ENCODE measurements at places on chromosomes 1 and 21.

- DNase-seq, result no peak
Observed at GRCh38 chr1:170503665-170504064, 28.3 kb upstream of the GORAB start.

GRCh38 chr1:112409414-112409813 is 13.4 kb downstream of the CTTNBP2NL start:
- DNase-seq, result no peak

GRCh38 chr1:63593303-63593885 is at the start of gene PGM1:
PGM1 (plus strand) TSS chr1:63593411; CDS start chr1:63593489, 78 bp downstream.
- DNase-seq, result peak; percentile 68

GRCh38 chr1:70405780-70406416 is 5.2 kb upstream of the CTH start:
- no peak for DNase-seq

- peak; percentile 36 for DNase-seq
Observed at GRCh38 chr1:33500547-33500946, 28.1 kb downstream of the ZSCAN20 start.

GRCh38 chr1:53799141-53799540 is 39.0 kb downstream of the NDC1 start:
- no peak for DNase-seq

- no peak for DNase-seq
Observed at GRCh38 chr1:54585181-54586066, 37.4 kb downstream of the ACOT11 start.

- DNase-seq, result peak; percentile 86
Observed at GRCh38 chr21:44510508-44511218, 29.3 kb downstream of the KRTAP10-1 start.

DNA sequence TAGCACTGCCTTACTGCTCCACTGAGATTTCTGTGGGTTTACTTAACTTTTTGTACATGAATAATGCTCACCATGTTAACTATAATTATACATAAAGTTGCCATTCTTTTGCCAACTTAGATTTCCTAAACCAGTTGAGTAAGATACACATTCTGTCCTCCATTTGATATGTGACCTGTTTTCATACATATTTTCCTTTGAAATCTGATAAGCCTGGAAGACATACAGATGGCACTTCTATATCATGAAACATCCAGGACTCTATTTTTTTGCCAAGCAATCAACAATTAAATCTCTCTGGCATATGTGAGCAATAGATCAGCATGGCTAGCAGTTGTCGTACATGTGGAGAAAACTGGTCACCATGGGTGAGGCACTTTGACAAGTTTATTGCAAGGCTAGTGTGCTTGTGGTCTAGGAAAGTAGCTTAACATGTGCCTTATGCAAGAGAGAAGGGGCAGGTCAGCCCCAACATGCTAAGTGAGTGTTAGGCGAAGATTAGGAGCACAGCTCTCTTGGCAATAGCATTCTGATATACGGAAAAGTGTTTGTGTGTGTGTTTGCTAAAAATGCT is 14.2 kb downstream of the PRRX1 start:
- no peak for DNase-seq

DNA sequence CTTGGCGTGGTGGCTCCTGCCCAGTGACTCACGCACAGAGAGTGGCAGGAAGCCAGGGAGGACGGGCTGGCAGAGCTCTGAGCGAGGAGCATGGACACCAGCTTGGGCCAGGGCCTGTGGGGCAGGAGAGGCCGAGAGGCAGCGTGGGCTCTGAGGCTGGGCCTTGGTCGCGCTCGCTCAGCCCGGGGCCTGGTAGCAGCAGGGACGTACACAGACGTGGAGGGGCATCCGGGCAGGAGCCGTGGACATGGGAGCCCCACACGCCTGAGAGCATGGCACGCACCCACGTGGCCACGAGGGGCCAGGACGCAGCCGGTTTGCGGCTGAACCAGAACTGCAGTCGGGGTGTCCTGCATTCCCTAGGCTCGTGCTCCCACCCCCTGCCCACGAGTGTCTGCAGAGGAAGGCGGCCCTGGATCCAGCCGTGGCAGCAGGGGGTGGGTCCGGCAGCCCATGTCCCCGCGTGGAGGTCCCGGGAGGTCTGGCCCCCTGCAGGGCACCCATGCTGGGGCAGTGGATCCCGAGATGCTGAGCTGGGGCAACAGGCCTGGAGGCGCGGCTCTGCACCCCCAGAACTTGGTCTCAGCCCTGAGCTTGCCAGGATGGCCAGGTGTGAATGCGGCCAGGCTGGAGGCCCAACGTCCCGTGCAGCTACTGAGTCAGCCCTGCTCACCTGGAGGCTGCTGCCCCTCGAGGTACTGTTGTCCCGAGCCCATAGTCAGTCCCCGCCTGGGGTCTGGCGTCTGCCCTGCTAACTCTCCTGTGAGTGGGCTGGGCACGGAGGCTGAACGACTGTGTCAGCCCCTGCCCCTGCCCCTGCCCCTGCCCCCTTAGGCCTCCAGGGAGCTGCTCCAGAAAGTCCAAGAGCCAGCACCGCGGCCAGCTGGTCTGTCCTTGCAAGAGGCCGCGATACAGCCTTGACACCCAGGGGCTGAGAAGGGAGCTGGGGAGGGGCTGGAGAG is 61.6 kb downstream of the SLX9 start:
- no peak for DNase-seq

GRCh38 chr1:94676686-94677085 is 135.1 kb upstream of the F3 start:
- DNase-seq, result no peak

- DNase-seq, result no peak
Observed at GRCh38 chr1:23774174-23774880, 3.9 kb upstream of the PITHD1 start.

DNA sequence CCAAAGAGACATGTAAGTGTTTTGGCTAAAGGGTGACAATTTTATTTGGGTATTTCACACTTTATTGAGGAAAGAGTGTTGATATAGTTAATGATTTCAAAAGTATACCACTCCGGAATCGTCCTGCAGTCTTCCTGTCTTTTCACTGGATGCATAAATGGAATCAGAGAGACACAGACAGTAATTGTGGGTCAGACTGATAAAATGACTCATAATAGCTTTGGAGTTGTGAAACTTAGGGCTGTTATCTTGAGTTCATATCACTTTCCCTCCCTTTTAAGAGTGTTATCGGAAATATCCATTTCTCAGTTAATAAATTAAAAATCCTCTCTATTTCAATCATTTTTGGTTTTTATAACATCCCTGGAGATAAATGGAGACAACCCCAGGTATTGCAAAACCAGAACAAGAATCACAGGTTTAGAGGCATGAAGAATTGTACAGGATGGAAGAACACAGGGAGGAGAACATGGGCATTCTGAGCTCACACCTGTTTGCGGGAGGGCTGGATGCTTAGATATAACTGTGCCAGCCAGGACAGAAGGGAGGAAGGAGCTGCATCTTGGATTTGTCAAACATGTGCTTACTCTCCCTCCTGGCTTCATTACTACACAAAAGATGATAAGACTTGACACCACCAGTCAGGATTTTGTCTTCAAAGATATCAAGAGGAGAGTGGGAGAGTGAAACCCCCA is 185.4 kb downstream of the LMO4 start:
- DNase-seq, result no peak

- no peak for DNase-seq
Observed at GRCh38 chr1:92964316-92964715, 3.1 kb upstream of the DIPK1A start.

GRCh38 chr1:25880518-25880917 is 5.0 kb upstream of the PAQR7 start:
- DNase-seq, result no peak

- DNase-seq, result no peak
Observed at GRCh38 chr1:92333668-92334067, 34.8 kb downstream of the RPAP2 start.

GRCh38 chr1:66685265-66685664 is 67.0 kb upstream of the DYNLT5 start:
- no peak for DNase-seq

DNA sequence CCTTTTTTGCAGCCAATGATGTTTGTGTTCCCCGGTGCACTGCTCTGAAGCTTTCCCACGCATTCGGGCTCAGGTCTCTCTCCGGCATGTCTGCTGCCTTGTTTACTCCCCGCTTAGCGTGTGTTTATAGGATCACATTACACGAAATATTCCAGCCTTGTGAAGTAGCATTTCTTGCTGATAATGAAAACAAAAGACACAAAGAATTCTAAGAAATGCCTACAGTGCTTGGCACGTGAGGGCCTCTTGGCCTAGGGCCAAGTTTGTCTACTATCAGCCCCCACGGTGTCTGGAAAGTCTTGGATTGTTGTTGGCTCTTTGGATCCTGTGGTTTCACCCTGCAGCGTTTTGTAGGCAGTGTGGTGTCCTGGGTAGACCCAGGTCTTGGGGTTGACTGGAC is 11.2 kb upstream of the GSTM4 start:
- DNase-seq, result no peak

DNA sequence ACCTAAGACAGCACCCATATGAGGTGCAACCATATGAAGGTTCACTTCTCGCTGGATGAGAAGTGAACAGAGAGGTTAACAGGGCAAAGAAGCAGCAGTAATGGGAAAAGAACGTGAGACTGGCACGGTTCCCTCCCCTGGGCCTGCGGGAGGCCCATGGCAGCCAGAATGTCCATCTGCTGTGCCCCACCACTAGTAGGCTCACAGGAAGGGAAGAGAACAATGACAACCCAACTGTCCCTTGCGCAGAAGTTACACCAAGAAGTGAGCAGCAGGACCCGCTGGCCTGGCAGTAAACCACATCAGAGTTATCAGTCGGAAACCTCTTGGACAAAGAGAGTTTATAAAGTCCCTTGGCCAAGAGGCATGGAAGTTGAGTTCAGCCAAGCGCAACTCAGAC is 11.3 kb downstream of the HIVEP3 start:
- no peak for DNase-seq

DNA sequence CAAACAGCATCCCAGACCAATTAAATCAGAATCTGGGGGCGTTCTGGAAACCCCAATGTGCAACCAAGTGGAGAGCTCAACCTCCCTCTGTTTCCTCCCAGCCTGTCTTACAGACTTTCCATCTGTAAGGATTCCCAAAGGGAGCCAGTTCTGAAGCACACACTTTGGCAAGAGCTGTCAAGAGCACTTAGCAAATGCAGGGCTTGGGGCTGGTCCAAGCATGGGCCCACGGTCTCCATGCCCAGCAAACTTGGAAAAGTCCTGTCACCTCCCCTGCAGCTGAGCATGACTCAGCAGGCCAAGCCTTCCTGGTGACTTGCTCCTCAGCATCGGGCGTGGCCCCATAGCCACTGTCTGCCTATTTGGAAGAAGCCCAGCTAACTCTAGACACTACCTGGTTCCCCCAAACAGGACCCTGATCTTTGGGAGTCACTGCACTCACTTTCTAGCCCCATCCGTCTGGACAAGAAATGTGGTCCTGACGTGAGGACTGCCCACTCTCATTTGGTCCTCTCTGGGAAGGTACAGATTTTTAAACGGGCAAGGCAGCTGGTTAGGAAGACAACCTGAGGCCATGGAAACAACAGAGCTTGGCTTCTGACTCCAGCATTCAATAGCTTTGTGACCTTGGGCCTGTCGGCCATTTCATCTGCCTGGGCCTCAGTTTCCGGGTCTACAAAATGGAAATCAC is 16.9 kb downstream of the SLC2A1 start:
- no peak for DNase-seq

DNA sequence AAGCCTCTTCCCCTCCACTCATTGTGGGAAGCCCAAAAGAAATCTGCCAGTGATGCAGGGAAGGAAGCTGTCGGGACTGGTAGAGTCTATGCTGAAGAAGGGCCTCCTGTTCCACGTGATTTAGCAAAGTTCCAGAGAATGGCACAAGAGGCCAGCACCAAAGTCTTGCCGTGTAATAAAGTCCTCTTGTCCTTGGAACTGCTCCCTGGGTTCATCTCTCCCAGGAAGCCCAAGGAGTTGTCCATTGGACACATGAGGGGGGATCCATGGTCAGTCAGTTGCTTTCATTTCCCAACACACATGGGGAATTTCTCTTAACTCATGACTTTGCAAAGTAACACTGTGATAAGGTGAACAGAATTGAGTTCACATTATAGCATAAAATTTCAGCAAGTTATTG is 116.1 kb upstream of the RAB4A start:
- no peak for DNase-seq

DNA sequence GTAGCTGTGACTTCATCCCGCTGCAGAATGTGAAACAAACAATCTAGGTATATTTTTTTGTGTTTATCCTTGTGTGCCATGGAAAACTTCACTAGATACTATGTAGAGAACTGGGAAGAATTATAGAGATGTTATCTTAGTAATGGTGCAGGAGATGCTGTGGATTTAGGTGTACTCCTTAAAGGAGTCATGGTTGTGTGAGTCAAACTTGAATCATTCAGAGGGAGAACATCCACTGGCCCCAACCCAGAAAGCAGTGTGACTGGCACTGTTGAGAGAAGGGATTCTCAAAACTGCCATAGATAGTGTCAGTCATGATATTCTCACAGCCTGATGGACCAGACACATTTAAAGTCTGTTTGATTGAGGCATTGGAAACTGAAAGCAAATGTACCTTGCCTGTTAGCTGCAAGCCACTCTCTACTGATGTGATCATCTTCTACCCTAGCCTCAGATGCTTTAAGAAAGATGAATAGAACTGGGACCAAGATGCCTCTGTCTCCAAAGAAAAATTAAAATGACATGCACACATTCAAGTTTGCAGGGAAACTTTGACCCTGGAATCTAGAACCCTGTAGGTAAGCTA is 754.6 kb downstream of the MRPL39 start:
- DNase-seq, result no peak

DNA sequence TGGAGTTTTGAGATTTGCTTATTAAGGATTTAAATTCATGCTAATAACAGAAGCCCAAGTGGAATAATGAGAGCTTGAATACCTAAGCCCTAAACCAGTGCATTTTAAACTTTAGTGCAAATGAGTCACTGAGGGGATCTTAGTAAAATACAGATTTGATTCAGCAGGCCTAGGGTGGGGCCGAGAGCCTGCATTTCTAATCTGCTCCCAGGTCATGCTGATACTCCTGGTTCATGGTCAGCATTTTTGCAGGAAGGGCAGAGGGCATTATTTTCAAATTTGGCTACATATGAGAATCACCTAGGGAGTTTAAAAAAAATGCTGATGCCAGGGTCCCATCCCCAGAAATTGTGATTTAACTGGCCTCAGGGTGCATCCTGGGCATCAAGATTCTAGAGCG is 39.3 kb downstream of the DNTTIP2 start:
- DNase-seq, result no peak

DNA sequence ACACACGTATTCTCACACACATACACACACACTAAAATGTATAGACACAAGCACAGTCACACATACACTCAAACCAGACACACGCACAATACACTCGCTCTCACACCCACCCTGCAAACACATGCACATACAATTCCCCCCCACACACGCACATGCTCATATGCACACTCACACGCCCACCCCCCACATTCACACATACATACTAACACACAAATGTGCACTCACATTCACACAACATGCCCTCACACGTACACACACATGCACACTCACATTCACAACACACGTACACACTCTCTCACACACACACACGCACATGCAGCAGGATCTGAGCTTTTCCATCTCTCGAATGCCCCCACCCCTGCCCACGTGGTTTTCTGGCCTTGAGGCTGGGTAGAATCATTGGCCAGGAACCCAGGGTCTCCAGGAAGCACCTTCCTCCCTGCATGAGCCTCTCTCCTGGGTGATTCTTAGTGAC is 589.7 kb downstream of the PTPRU start:
- DNase-seq, result no peak

- no peak for DNase-seq
Observed at GRCh38 chr1:114903480-114903879, 48.8 kb downstream of the SYCP1 start.

- no peak for DNase-seq
Observed at GRCh38 chr1:20280341-20280740, 10.3 kb upstream of the VWA5B1 start.

- no peak for DNase-seq
Observed at GRCh38 chr1:100469578-100469977, 68.4 kb upstream of the GPR88 start.

Measured in endothelial cell (in vitro differentiated cells).